Osteocyte (in vitro differentiated cells): ENCODE measurements at places on chromosomes 3 and 15. TPM values are rescaled to one million over a fixed set of nuclear protein-coding genes. Genes with fewer than 3 reads are reported as not detected.

DNA sequence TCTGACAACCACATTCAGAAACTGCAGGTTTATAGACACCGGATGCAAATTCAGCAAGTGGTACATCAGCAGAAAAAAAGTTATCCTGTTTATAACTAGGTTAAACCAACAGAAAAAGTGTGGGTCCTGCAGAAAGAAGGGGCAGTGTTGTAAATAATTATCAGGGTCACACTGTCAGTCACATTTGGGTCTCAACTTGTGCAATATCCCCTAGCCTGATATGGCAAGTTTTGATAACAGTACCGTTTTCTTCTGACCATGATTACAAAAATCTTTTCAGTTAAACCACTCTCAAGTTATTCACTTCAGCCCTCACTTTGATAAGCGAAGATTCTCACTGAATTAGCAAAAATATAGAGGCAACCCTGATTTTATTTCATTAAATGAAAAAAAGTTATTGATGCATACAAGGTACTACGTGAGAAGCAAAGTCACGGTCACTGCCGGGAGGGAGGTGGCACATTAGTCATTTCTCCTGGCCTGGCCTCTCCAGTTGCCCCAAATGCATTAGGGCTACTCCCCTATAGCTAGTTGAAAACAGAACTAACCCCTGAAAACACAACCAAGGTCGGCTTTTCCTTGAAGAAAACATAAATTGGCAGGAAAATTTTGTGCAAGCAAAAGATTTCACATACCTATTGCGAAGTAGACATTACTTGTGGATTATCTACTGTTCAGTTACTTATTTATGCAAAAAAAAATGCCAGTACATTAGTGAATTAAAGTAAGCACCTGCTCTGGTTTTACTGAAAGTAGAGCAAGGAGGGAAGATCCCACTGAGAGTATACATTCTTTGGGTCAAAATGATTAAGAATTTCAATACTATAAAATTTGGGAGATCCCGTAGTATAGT lies 28.6 kb downstream of the IL5RA start:
- no peak for DNase-seq

DNA sequence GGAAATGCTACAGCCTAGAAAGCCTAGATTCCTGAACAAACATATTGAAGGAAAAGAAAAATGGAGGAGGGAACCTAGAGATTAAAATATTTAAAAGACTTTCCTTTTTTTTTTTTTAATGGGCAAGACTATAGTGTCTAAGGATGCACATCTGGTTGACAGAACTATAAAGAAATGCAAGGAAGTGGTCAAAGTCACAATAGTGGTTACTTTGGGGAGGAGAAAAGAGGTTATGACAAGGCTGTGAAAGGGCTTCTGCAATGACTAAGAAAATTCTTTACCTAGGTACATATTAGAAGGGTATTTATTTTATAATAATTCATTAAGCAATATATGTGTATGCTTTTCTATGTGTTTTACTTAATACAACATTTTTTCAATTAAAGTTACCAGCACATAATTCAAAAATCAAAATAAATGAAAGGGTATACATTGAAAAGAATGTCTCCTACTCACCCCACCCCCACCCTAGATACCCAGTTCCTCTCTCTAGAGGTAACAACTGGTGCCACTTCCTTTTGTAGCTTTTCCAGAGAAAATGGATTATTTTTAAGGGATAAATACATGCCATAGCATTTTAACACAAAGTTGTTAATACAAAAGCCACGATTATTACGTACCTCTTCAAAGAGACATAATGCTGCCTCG lies 70.1 kb downstream of the HERC1 start:
- no peak for DNase-seq

GRCh38 chr3:183359036-183359435 lies 69.4 kb downstream of the MCF2L2 start:
- DNase-seq = no peak

- no peak for DNase-seq
Observed at GRCh38 chr3:82999777-83000176, 1238.3 kb upstream of the GBE1 start.

DNA sequence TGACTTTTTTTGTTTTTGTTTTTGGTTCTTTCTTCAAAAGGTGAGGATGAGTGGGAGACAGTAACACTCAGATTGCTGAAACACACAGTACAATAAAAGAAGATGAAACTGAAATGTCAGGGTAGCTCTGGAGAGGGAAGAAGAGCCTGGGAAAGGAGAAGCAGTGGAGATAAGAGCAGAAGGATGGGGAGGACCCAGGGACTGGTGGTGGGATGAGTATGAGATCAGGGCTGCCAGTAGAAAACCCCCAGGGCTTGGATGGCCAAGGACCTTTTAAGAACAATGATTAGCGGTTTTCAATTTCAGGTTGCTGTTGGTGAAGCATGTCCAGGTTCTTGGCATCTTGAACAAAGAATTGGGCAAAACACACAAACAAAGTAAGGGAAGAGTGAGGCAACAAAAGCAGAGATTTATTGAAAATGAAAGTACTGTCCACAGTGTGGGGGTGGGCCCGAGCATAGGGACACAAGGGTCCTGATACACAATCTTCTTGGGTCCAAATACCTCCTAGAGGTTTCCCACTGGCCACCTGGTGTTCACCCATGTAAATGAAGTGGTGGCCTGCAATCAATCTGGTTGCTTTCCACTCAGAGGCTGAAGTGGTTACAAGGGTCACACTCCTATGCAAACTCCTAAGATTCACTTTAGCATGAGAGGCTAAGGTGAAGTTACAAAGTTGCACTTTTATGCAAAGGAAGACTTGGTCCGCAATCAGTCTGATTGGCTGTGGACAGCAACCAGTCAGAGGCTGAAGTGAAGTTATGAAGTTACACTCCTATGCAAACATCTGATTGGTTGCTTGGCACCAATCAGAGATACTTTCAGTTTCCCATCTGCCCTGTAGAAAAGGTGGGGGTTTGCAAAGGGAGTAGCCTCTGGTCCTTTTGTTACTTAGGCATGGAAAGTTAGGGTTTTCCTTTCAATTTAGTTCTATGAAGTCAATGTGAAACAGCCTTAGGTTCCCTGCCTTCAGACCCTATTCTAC lies 26.1 kb upstream of the MFSD1 start:
- DNase-seq = no peak

DNA sequence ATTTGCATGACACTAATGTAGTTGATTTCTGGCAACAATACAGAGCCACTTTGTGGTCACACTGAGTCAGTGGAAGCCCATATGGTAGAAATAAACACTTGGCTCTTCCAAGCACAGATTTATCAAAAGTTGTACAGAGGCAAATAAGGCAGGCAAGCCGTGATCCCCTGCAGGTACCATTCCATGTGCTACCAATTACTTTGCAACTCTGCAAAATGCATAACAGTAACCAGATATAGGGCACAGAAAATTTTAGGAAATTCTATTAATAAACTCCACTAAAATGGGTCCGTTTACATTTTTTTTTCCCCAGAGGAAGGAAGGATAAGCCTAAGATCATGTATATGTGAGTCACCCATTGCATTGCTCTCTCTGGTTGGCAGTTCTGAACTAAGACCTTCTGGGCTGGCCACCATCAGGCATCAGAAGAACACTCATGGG lies 103.1 kb upstream of the PTX3 start:
- no peak for DNase-seq

GRCh38 chr15:39242345-39242744 lies 338.5 kb upstream of the THBS1 start:
- DNase-seq = no peak

- no peak for DNase-seq
Observed at GRCh38 chr15:34851751-34852150, 56.4 kb upstream of the ACTC1 start.

- DNase-seq = no peak
Observed at GRCh38 chr3:132556508-132557159, 40.4 kb upstream of the ACKR4 start.

DNA sequence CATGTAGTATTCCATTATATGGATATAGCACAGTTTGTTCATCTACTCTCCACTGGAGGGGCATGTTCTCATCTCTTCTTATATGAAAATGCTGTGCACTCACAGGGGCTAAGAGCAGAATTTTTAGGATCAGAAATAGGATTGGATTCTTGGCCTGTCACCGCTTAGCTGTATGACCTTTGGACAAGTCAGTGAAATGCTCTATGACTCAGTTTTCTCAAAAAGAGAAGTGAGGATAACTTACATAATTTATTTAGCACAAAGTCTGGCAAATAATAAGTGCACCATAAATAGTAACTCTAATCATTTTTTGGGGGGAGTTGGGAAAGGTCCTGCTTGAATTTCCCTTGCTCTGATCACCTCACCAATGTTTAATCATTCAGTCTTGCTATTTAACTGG lies 103.7 kb upstream of the LRIG1 start:
- DNase-seq = no peak

DNA sequence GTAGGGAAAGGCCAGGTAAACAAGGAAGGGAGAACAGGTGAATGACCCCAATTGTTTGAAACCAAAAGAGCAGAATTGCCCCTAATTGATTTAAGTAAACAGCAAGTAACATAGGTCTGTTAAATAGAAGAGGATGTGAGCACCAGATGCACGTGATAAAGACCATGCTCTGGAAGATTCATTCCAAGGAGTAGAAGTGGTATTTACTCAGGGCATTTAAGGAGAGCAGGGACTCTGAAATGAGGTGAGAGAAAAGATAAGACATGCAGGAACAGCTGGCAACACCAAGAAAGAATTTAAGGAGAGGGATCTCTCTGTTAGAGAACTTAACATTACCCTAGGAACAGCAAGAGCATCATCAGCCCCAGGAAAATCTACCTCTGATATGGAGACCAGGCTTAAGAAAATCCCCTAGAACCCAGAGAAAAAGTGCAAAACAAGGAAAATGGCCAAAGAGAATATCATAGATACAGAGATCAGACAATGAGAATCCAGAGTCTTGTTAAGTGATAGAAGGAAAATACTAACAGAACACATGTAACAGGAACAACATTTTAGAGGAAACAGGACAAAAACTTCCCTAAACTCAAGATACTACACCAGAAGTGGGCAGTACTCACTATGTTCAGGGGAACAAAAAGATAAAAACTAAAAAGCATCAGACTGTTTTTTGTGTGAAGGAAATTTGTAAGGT lies 6.4 kb downstream of the NUDT16 start:
- no peak for DNase-seq

DNA sequence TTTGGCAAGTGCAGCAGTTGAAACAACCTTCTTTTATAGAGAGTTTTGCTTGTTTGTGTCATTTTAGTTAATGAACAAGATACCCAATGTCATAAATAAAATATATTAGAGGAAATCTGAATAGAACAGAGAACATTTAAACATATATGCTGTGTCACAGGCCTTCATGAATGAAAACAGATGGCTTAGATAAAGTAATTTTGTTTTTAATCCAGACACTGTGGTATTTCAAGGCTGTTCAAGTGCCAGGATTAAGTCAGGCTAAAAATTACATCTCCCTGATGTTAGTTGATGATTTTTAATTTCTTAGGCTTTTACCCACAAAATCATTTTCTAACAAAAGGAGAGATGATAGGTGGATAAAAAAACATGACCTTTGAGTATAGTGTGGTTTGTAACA lies 4.9 kb upstream of the ACKR4 start:
- no peak for DNase-seq

The PXK gene
- total RNA-seq = 37.0 and 39.1 TPM in 2 replicates

The TMOD3 gene
- 75.4 and 84.3 TPM in 2 replicates for total RNA-seq

The TM4SF1 gene
- total RNA-seq = 120 and 122 TPM in 2 replicates

The TM6SF1 gene
- 5.6 and 5.9 TPM in 2 replicates for total RNA-seq

The SLC22A14 gene
- 0.30 and 0.47 TPM in 2 replicates for total RNA-seq

The KBTBD13 gene
- not detected in 2 replicates for total RNA-seq
